ENCODE measurements at places on chromosomes 11 and 22. TPM values are rescaled to one million over a fixed set of nuclear protein-coding genes. Genes with fewer than 3 reads are reported as not detected.

Gene TRPC6
- total RNA-seq: not detected

Gene KRTAP5-11
- total RNA-seq: not detected

Gene SLC1A2
- 0.21 TPM for total RNA-seq

Gene RFPL2
- not detected for total RNA-seq

Gene LAYN
- total RNA-seq: 3.6 TPM

Gene KCNJ4
- 0.18 TPM for total RNA-seq

Gene PATE2
- total RNA-seq: 0.18 TPM

Gene FOLH1
- 0.98 TPM for total RNA-seq

Gene SERPING1
- total RNA-seq: 1.3 TPM

Gene C11orf16
- total RNA-seq: 0.15 TPM

Gene REXO2
- total RNA-seq: 111 TPM

Gene PHOX2A
- total RNA-seq: not detected

Gene MUC5B
- 1.2 TPM for total RNA-seq

Gene TRIM49C
- not detected for total RNA-seq

Gene YAP1
- total RNA-seq: 158 TPM

Gene PKP3
- 36.8 TPM for total RNA-seq

Gene SNX32
- total RNA-seq: not detected

Gene NAALAD2
- not detected for total RNA-seq

Gene FREY1
- total RNA-seq: 1.4 TPM

Gene TCN1
- not detected for total RNA-seq

Gene DDI1
- total RNA-seq: not detected

Gene RIC8A
- 264 TPM for total RNA-seq

Gene ATXN10
- total RNA-seq: 184 TPM

Gene CDC42EP1
- total RNA-seq: 62.5 TPM

Gene LRRC74B
- total RNA-seq: not detected

Gene MIOX
- 0.23 TPM for total RNA-seq

Gene SPECC1L
- 43.3 TPM for total RNA-seq

Gene SCT
- total RNA-seq: not detected

Gene TTC38
- 14.0 TPM for total RNA-seq

Gene GLB1L2
- total RNA-seq: 10.4 TPM

Gene CASP5
- not detected for total RNA-seq

Gene HEPN1
- not detected for total RNA-seq

Gene OTOG
- total RNA-seq: not detected

Gene TTLL1
- total RNA-seq: 4.6 TPM

Gene SLC22A9
- not detected for total RNA-seq

Gene OR52N4
- total RNA-seq: not detected

Gene PGM2L1
- 33.1 TPM for total RNA-seq

Gene INS
- not detected for total RNA-seq

Gene SYT8
- 3.5 TPM for total RNA-seq

Gene RAB39A
- 3.3 TPM for total RNA-seq

Gene PAMR1
- 0.13 TPM for total RNA-seq

Gene BDNF
- 0.36 TPM for total RNA-seq

Gene OR51E1
- total RNA-seq: not detected

Gene MYBPC3
- total RNA-seq: not detected

Gene PANX2
- total RNA-seq: 0.77 TPM

Gene ST14
- total RNA-seq: 1.8 TPM

Gene SPDYC
- not detected for total RNA-seq

Gene SHANK3
- total RNA-seq: 7.6 TPM

Gene PRCP
- total RNA-seq: 57.0 TPM

Gene SPON1
- total RNA-seq: 0.10 TPM

Gene MIF
- total RNA-seq: 936 TPM

Data from Panc1 (cell line).